Caco-2 (cell line): ENCODE measurements at places on chromosomes 2 and 18. TPM values are rescaled to one million over a fixed set of nuclear protein-coding genes. Genes with fewer than 3 reads are reported as not detected.

INHA gene
- 1.5 TPM in 2 replicates for total RNA-seq

GRCh38 chr2:110832740-110833139 lies 100.4 kb downstream of the ACOXL start:
- H3K4me3 ChIP-seq, result no peak overlapping the region
- H3K36me3 ChIP-seq, result no peaks in the 10 kb centered on the region
- DNase-seq, result no peak
- H3K4me1 ChIP-seq, result no peaks in the 10 kb centered on the region

HADHB gene
- total RNA-seq, result 93.2 and 106 TPM in 2 replicates

GRCh38 chr2:17851731-17852585 lies 26.5 kb upstream of the KCNS3 start:
- peak; percentile 56 for DNase-seq
- no peaks in the 10 kb centered on the region for H3K36me3 ChIP-seq
- no peaks in the 10 kb centered on the region for H3K27me3 ChIP-seq
- H3K4me3 ChIP-seq, result no peak overlapping the region
- no peaks in the 10 kb centered on the region for H3K4me1 ChIP-seq

CFAP210 gene
- not detected in 2 replicates for total RNA-seq

UGT1A8 gene
- 0.14 and 0.50 TPM in 2 replicates for total RNA-seq

DNA sequence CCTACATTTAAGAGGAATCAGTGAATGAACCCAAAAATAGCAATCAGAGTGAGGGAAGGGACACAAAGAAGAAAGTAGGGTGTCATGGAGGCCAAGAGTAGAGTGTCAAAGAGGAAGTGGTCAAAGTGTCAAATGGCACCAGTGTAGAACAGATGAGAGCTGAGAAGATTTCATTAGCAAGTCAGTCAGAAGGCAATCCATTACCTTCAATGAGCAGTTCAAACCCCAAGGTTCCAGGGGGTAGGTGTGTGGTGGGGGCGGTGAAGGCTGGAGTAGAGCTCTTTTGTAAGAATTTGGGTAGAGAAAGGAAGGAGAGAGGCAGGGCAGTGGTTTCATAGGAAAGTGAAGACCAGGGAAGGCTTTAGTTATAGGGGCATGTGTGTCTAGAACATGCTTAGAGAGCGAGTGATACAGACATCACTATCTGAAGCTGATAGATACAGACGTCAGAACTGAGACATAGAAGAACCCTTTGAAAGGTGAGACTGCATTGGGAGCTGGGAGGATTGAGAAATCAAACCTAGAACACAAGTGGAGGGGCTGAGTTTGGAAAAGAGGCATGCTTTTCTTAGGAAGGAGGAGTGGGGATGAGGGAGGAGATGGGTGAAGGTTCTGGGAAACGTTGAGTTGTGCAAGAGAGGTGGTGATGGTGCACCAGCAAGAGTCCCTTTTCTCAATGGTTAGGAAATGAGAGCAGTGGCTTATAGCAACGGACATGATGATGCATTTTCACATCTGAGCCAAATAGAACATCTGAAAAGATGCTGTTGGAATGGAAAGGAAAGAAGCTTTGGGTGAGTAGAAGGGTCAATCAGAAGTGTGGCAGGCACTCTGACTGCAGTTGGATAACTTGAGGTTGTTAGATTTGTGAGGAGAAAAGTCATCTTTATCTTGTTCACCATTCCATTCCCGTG lies 48.9 kb upstream of the IL1RL1 start:
- no peaks in the 10 kb centered on the region for H3K36me3 ChIP-seq
- no peak overlapping the region for H3K4me3 ChIP-seq
- DNase-seq, result no peak
- H3K27me3 ChIP-seq, result no peaks in the 10 kb centered on the region
- H3K4me1 ChIP-seq, result peaks cover 15% of the 10 kb centered on the region; the same call in 1 of the 2 replicates

DNA sequence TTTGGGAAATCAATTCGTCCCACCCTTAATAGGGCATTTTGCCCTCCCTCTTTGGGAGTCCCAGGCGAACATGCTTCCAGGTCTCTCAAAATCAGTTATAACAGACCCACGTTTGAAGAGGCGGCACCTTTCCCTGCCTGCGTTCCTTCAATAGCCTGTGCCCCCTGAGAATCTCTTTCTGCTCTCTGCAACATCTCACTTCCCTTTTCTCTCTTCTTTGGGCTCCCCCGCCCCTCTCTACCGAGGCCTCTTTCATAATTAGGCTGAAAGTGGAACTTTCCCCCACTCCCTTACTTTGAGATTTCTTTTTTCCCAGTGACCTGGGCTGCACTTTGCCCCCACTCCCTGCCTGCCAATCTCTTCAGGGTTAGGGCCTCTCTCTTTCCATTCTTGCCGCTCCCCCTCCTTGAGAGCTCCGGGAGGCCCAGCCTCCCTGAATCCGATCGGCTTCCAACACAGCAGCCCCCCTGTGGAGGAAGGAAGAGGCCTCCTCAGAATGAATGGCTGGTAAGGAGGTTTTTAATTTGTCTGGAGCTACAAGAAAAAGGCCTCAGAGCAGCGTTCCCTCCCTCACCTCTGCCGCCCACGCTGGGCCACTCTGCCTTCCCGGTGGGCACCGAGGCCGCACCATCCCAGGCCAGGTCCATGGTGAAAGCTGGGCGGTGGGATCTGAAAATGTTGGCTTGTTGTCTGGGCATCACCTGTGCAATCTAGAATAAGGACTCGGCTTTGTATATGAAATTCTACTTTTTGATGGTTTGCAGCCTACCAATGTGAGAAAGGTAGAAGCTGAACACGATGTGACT lies 162.6 kb upstream of the SIX3 start:
- no peak for DNase-seq
- H3K36me3 ChIP-seq, result no peaks in the 10 kb centered on the region
- H3K27ac ChIP-seq, result no peak overlapping the region
- H3K4me1 ChIP-seq, result 0 out of 2 replicates have a peak, but pooled peaks cover 11% of the 10 kb centered on the region

GRCh38 chr2:161844822-161845221 lies 220.6 kb downstream of the SLC4A10 start:
- no peak overlapping the region for H3K27ac ChIP-seq
- H3K4me3 ChIP-seq, result no peak overlapping the region
- no peaks in the 10 kb centered on the region for H3K27me3 ChIP-seq
- no peaks in the 10 kb centered on the region for H3K36me3 ChIP-seq

GRCh38 chr2:182553483-182553882 lies 126.6 kb upstream of the PDE1A start:
- H3K27me3 ChIP-seq, result no peaks in the 10 kb centered on the region
- no peaks in the 10 kb centered on the region for H3K36me3 ChIP-seq
- no peak overlapping the region for H3K27ac ChIP-seq
- no peaks in the 10 kb centered on the region for H3K4me1 ChIP-seq

- H3K36me3 ChIP-seq, result peaks cover 6% of the 10 kb centered on the region
- H3K27ac ChIP-seq, result peak within 1 kb of the TSS; percentile 72
- no peaks in the 10 kb centered on the region for H3K27me3 ChIP-seq
- peaks cover 58% of the 10 kb centered on the region for H3K4me1 ChIP-seq
Measured at GRCh38 chr2:231037202-231037730, at the start of gene C2orf72. TSS of gene C2orf72 (plus strand) at chr2:231037523. CDS start at chr2:231037566, 43 bp downstream.

CDH2 gene
- 0.81 and 1.4 TPM in 2 replicates for total RNA-seq

GRCh38 chr2:88601286-88601685 lies 26.0 kb downstream of the EIF2AK3 start:
- H3K27ac ChIP-seq, result peak overlapping the region; percentile 19
- H3K27me3 ChIP-seq, result no peaks in the 10 kb centered on the region
- H3K36me3 ChIP-seq, result no peaks in the 10 kb centered on the region
- no peak overlapping the region for H3K4me3 ChIP-seq
- peaks cover 23% of the 10 kb centered on the region for H3K4me1 ChIP-seq

DNA sequence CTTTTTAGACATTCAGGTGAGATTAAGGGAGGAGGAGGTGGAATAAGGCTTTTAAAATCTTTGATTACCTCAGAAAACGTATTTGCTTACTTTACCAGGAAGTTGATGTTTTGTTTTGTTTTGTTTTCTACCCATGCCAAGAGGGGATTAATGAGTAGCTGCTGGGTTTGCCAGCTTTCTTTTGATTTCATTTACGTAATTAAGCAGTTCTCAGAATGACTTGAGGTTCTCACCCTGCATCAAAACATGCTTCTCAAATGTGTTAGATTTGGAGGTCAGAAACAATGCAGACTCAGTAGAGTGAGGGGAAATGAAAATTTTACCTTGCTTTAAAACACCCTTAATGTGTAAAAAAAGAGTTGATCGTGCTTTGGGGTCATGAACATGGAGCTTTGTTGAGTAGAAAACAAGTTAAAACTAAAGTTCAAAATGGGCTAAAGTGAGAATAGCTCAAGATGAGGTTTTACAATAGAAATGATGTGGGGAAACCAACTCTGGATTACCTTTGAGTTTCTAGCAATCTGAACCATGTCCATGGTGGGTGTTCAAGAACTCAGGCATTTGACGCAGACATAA lies 217.1 kb upstream of the EPAS1 start:
- no peaks in the 10 kb centered on the region for H3K27me3 ChIP-seq
- H3K4me3 ChIP-seq, result no peak overlapping the region
- no peak for DNase-seq
- no peaks in the 10 kb centered on the region for H3K36me3 ChIP-seq

- H3K36me3 ChIP-seq, result no peaks in the 10 kb centered on the region
- peak overlapping the region; percentile 12 for H3K27ac ChIP-seq
- DNase-seq, result no peak
- no peak overlapping the region for H3K4me3 ChIP-seq
- no peaks in the 10 kb centered on the region for H3K27me3 ChIP-seq
Measured at GRCh38 chr2:24158131-24158530, 16.7 kb upstream of the FAM228A start.

- no peaks in the 10 kb centered on the region for H3K27me3 ChIP-seq
- 0 out of 2 replicates have a peak, but pooled peaks cover 5% of the 10 kb centered on the region for H3K4me1 ChIP-seq
- no peak overlapping the region for H3K4me3 ChIP-seq
- DNase-seq, result no peak
- no peaks in the 10 kb centered on the region for H3K36me3 ChIP-seq
- H3K27ac ChIP-seq, result no peak overlapping the region
Measured at GRCh38 chr2:116809109-116809508, 1005.4 kb upstream of the DDX18 start.

UGT1A5 gene
- total RNA-seq, result 1.00 and 1.2 TPM in 2 replicates

- H3K27me3 ChIP-seq, result no peaks in the 10 kb centered on the region
- no peak for DNase-seq
- no peak overlapping the region for H3K27ac ChIP-seq
- no peaks in the 10 kb centered on the region for H3K4me1 ChIP-seq
- no peak overlapping the region for H3K4me3 ChIP-seq
- H3K36me3 ChIP-seq, result no peaks in the 10 kb centered on the region
Measured at GRCh38 chr2:99101697-99102096, 39.8 kb upstream of the C2orf15 start.

TEKT4 gene
- total RNA-seq, result not detected in 2 replicates

KCMF1 gene
- total RNA-seq, result 81.5 and 83.4 TPM in 2 replicates

- DNase-seq, result no peak
- no peaks in the 10 kb centered on the region for H3K36me3 ChIP-seq
- H3K4me3 ChIP-seq, result no peak overlapping the region
- no peaks in the 10 kb centered on the region for H3K27me3 ChIP-seq
- H3K4me1 ChIP-seq, result no peaks in the 10 kb centered on the region
Measured at GRCh38 chr18:33540392-33540791, 37.6 kb upstream of the ASXL3 start.

IL1A gene
- not detected in 2 replicates for total RNA-seq

- DNase-seq, result no peak
- H3K4me3 ChIP-seq, result no peak overlapping the region
- H3K27me3 ChIP-seq, result no peaks in the 10 kb centered on the region
Measured at GRCh38 chr18:56712761-56713160, 61.6 kb downstream of the WDR7 start.

DNA sequence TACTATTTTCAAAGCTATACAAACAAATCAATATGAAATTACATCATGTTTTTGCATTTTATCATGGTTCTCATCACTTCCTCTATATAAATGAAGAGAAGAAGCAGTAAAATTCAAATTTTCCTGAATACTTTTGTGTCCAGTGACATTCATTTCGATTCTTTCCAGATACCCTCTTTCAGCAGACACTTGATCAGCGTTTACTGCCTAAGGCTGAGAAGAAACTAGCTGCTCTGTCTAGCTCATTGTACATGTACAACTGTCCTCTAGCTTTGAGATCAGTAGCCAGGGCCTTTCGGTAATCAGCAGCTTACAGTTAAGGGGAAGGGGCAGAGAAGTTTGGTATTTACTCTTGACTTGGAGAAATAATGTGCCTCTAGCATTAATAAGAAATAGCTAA lies 4.8 kb downstream of the VRK2 start:
- H3K4me1 ChIP-seq, result peaks cover 4% of the 10 kb centered on the region; the same call in 1 of the 2 replicates
- no peak for DNase-seq
- H3K27me3 ChIP-seq, result no peaks in the 10 kb centered on the region

MTA3 gene
- 85.4 and 85.7 TPM in 2 replicates for total RNA-seq

SERPINB12 gene
- not detected in 2 replicates for total RNA-seq

GRCh38 chr2:126620302-126620701 lies 35.7 kb upstream of the GYPC start:
- H3K36me3 ChIP-seq, result no peaks in the 10 kb centered on the region
- no peaks in the 10 kb centered on the region; the same call in 1 of the 2 replicates for H3K27me3 ChIP-seq
- DNase-seq, result no peak
- no peak overlapping the region for H3K27ac ChIP-seq
- no peaks in the 10 kb centered on the region for H3K4me1 ChIP-seq

DNA sequence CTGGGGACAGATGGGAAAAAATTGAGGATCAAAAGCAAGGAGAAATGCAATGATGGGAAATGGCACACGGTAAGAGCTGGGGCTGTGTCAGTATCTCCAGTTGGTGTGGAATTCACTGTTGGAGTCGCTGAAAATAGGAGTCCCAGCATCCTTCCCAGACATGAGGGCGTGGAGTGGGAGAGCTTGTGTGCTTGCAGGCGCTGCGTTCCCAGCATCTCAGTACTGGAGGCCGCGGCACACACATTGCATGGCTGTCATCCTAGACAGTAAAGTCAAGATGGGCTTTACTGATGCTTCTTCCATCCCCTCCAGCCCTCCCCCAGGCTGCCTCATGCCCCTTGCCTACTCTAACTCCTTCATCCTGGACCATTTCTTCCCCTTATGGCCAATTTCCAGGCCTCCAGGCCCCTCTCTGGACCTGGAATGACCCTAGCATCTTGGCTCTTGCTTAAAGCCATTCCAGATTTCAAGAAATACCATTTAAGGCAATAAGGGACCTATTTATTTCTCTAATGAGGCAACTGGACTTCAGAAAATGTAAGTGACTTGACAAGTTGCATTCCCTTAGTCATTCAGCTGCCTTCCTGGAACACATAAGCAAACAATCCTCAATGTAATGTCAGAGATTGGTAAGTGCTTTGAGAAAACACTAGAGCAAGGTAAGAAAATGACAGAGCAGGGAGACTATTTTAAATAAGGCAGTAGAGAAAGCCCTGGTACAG lies 70.5 kb upstream of the TTC39C start:
- H3K4me1 ChIP-seq, result no peaks in the 10 kb centered on the region
- H3K27ac ChIP-seq, result peak overlapping the region; percentile 40
- no peak overlapping the region for H3K4me3 ChIP-seq
- H3K36me3 ChIP-seq, result no peaks in the 10 kb centered on the region

DNA sequence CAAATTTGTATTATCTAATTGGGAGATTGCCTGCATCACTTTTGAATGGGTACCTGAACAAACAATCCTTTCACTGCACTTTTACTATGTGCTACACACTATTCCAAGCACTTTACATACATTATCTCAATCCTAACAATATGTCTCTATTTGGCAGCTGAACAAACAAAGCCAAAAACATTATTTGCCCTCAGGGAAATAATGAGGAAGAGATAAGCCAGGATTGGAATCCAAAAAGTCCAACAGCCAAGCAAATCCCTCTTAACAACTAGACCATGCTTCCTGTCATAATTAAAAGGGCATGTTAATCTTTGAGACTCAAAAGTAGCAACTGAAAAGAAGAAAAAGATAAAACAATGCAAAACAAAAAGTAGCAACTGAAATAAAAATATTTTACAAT lies 32.1 kb downstream of the RPRD1A start:
- H3K27ac ChIP-seq, result no peak overlapping the region
- no peaks in the 10 kb centered on the region; the same call in 1 of the 2 replicates for H3K4me1 ChIP-seq
- no peaks in the 10 kb centered on the region for H3K36me3 ChIP-seq
- no peak overlapping the region for H3K4me3 ChIP-seq

GRCh38 chr2:27888790-27889189 lies 1.4 kb downstream of the RBKS start:
- DNase-seq, result no peak
- H3K27ac ChIP-seq, result no peak overlapping the region
- H3K27me3 ChIP-seq, result no peaks in the 10 kb centered on the region
- peak overlapping the region; percentile 63 for H3K4me3 ChIP-seq
